ENCODE measurements at places on chromosomes 12 and 14. TPM values are rescaled to one million over a fixed set of nuclear protein-coding genes. Genes with fewer than 3 reads are reported as not detected.

DNA sequence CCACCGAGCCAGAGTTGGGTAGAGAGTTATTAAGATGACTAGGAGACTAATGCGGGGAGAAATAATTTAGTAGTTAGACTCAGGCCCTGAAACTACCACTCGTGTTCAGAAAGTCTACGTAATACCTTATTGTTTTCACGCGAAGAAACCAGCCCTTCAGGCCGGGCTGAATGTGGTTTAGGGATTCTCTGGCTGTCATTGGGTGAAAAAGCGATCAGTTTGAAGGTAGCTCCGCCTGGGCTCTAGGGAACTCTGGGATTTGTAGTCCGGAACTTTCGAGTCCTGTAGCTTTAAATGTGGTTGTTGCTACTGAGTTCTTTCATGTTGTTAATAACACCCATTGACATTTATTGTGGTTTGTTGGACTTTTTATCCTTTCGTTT is 549 bp upstream of the WDR89 start:
- peak; percentile 83 for ATAC-seq

GRCh38 chr14:68979021-68979721 is at the start of gene ACTN1:
ACTN1 (minus strand) TSS chr14:68979302; CDS start chr14:68979056, 246 bp downstream.
- ATAC-seq: peak; percentile 83

- ATAC-seq: no peak
Measured at GRCh38 chr12:31120392-31121008, 46.8 kb downstream of the DDX11 start.

- no peak for ATAC-seq
Measured at GRCh38 chr12:39587225-39587624, 32.4 kb downstream of the ABCD2 start.

DNA sequence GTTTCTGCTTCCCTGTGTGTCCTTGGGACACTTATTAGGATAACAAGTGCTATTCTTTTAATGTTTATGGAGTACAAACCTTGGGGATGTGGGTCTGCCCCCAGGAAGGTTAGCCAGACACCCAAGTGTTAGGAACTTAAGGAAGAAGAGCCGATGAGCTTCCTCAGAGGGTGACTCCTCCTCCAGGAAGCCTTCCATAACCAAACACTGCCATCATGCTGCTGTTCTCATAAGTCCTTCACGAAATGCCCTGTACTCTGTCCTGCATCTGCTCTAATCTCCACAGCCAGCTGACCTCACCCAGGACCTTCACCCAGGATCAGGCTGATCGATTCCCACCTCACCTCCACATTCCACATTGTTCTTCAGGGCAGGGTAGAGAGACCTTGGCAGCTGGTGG is 1.2 kb upstream of the KRT85 start:
- ATAC-seq: no peak

DNA sequence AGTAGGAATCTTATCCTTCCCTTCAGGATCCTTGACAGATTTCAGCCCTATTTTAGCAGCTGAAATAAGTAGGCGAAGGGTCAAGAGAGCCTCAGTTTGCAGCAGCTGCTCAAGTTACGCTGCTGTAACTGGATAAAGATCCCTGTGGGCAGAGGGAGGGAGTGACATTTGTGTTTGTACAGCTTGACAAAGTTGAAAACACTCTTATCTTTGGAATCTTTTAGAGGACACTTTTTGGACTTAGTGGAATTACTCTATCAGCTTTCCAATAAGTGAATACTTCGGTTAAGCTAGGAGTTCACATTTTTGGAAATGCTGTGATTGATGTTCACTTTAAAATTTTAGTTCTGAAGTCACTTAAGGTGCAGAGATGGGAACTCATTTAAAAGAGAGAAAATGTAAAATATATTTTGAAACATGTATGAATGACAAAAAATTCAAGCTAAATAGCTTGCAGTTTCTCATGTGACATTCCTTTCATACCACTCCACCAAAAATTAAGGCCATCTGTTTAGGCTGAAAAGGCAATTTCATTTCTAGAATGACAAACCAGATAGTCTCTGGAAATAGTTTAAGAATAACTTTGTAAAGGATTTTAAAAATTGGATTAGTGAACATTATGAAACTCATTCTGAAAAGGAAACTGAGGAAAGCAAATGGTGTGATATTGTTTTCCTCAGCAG is 55.2 kb downstream of the SLC38A4 start:
- no peak for ATAC-seq

GRCh38 chr12:97167598-97167997 is 260.5 kb downstream of the NEDD1 start:
- no peak for ATAC-seq

- no peak for ATAC-seq
Measured at GRCh38 chr12:9619411-9620179, 11.9 kb upstream of the KLRB1 start.

- no peak for ATAC-seq
Measured at GRCh38 chr14:95885278-95885677, 8.6 kb downstream of the TUNAR start.

DNA sequence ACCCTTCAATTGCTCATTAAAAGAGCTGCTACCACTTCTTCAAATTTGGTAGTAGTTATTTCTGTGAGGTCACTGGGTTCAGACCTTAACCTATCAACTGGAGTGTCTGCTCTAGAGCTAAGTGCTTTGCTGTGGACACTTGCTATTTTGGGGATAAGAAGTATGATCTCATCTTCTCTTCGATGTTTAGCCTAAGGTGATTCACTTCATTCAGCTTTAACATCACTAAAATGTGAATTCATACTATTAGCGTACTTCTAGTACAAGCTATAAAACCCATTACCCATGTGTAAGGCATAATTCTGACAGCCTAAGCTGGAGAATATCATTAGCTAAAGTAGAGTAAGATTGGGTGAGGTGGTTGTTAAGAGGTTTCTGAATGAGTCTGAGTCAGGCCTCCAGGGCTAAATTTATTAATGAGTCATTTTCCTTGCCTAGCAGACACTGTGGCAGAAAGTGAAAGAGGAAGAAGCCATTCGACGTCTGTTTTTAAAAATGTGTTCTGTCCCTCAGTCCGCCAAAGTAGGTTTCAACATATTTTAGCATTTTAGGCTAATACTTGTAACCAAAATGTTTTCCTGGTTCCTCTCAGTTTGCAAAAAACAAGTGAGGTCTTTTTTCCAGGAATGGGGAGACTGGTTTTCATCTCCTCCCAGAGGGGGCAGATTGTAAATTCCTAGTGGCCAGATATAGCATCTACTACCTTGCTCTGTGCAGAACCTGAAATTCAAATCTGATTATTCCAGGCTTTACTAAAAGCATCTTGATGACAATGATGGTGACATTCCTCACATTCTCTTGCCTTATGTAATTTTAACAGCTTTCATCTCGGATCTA is 103.6 kb downstream of the SSPN start:
- peak; percentile 93 for ATAC-seq

- ATAC-seq: no peak
Measured at GRCh38 chr14:72013721-72014345, 81.6 kb downstream of the RGS6 start.

- peak; percentile 86 for ATAC-seq
Measured at GRCh38 chr14:61077951-61078720, 97.1 kb downstream of the SLC38A6 start.

GRCh38 chr12:60257063-60257462 is 661.2 kb downstream of the SLC16A7 start:
- ATAC-seq: no peak

DNA sequence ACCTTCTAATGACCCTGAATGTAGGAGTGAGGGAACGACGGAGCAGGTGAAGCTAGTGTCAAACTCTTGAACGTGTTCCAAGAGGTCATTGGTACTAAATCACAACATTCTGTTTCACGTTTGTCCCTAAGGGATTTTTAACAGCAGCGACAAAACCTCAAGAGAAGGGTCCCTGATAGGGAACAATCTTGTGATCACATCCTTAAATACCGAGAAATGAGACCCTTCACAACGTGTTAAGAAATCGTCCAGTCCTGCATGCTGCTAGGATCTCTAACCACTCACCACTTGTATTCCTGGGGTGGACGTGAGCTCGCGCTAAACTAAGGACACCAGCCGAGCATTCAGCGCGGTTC is 134.1 kb upstream of the KRAS start:
- ATAC-seq: no peak

Gene PTHLH
- 19.0 TPM for total RNA-seq

Gene SLC25A21
- 0.80 TPM for total RNA-seq

Gene TBX5
- total RNA-seq: 0.48 TPM

Gene KRT85
- not detected for total RNA-seq

Gene SCYL2
- 29.3 TPM for total RNA-seq

Measured in esophagus mucosa (tissue), 1 donor.